ENCODE measurements at places on chromosomes 3 and 15.

GRCh38 chr3:146948186-146948585 is 343.0 kb upstream of the PLSCR5 start:
- no peak for DNase-seq

DNA sequence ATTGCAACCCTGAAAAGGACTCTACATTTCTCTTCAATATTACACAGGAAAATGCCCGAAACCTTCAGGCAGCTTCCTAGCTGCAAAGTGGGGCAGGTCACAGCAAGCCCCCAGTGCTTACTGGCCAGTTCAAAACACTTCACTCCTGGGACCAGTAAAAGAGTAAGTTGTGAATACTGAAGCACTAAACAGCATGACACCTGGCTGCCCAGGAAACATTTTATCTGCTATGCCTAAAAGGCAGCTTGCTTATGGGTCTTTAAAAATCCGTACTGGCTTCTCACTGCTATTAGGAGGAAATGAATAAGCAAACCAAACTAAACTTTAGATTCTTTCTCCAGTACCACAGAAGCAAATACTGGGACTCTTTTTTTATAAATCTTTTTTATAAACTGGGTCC is 457.9 kb upstream of the ALCAM start:
- DNase-seq, result no peak

GRCh38 chr15:94230431-94230882 is 904 bp upstream of the MCTP2 start:
- peak; percentile 38 for DNase-seq

GRCh38 chr3:174409086-174409743 is 449.9 kb upstream of the NAALADL2 start:
- DNase-seq, result no peak

DNA sequence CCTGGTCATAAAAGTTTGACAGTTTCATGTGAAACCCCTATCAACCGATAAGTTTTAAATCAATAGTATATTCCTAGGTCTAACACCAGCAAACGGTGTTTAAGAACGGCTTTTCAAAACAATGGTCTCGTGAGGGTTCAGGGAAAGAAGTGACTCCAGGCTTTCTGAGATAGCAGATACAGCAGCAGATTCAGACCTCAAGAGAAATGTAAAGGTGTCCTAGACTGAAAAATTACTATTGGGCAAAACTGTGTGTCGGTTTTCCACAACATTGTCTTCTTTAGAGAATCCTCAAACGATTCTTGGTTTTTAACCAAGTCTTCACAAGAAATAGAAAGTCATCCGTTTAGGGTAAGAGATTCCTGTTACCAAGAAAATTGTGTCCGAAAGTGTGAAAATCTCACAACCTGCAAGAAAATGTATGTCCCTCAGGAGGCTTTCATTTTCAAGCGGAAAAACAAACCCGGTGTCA is 1.2 kb downstream of the SETD2 start:
- DNase-seq, result peak; percentile 13

GRCh38 chr15:71011503-71012155 is 103.6 kb upstream of the THSD4 start:
- peak; percentile 62 for DNase-seq

GRCh38 chr3:12822725-12823373 is 18.5 kb downstream of the RPL32 start:
- peak; percentile 45 for DNase-seq

- no peak for DNase-seq
These were observed 138.4 kb downstream of the ATG7 start for GRCh38 chr3:11410564-11410963.

GRCh38 chr3:137610723-137611122 is 153.4 kb upstream of the SOX14 start:
- DNase-seq, result no peak

GRCh38 chr15:50425219-50425618 is 1.0 kb downstream of the USP8 start:
- DNase-seq, result no peak

- no peak for DNase-seq
These were observed 116.9 kb downstream of the DCLK3 start for GRCh38 chr3:36647423-36647853.

DNA sequence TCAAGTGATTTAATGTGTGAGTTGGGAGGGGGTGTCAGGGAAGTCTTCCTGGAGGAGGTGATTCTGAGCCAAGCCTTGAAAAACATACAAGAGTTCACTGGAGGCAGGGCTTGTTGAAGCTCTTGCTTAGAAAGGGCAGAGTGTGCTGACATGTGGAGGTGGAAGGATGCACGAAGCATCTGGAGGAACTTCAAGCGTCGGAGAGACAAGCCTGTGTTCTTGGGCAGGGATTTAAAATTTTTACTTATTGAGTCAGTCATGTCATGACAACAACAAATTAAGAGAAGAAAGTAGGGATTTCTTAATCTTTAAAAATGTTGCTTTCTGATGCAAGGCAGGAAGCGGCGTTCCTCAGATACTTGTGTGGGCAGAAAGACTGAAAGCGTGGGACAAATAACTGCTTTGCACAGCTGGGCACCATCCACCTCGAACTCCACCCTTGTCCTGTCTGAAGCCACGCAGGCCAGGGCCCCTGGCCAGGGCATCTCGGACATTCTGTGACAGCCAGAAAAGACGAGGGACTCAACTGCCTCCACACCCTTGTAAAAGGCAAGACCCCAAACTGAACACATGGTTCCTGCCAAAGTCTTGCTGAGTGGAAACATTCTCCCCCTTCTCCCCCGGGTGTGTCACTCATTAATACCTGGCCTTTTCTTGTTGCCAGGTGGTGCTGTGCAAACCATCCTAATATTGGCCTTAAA is 6.9 kb upstream of the IL16 start:
- DNase-seq, result peak; percentile 94

GRCh38 chr15:52144656-52145178 is 32.1 kb upstream of the BCL2L10 start:
- DNase-seq, result peak; percentile 81

- peak; percentile 74 for DNase-seq
These were observed 122.4 kb downstream of the RAP2B start for GRCh38 chr3:153284282-153284938.

GRCh38 chr3:196629228-196629627 is 10.3 kb upstream of the NRROS start:
- DNase-seq, result no peak

- no peak for DNase-seq
These were observed 84.0 kb downstream of the CGNL1 start for GRCh38 chr15:57460208-57460816.

GRCh38 chr3:123388811-123389627 is 59.9 kb downstream of the ADCY5 start:
- DNase-seq, result no peak

DNA sequence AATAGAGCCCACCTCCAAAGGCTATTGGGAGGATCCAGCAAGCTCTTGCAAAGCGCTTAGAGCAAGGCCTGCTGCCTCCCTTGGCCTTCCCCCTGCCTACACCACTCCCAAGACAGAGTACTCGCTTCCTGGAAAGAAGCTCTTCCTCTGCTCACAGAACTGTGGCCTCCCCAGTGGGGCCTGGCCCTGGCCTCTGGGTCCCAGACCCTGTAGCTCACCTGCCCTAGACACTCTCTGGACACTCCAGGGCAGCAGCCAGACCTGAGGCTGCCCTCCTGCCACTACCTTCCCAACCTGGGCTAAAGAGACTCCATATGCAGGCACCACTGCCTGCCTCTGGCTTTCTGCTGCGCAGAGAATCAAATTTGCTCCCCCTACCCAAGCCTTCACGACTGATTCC is 49.9 kb downstream of the GRIP2 start:
- no peak for DNase-seq

- no peak for DNase-seq
These were observed 192.1 kb downstream of the CBLB start for GRCh38 chr3:105676621-105677300.

- DNase-seq, result no peak
These were observed 251.2 kb upstream of the RORA start for GRCh38 chr15:61480295-61480694.

DNA sequence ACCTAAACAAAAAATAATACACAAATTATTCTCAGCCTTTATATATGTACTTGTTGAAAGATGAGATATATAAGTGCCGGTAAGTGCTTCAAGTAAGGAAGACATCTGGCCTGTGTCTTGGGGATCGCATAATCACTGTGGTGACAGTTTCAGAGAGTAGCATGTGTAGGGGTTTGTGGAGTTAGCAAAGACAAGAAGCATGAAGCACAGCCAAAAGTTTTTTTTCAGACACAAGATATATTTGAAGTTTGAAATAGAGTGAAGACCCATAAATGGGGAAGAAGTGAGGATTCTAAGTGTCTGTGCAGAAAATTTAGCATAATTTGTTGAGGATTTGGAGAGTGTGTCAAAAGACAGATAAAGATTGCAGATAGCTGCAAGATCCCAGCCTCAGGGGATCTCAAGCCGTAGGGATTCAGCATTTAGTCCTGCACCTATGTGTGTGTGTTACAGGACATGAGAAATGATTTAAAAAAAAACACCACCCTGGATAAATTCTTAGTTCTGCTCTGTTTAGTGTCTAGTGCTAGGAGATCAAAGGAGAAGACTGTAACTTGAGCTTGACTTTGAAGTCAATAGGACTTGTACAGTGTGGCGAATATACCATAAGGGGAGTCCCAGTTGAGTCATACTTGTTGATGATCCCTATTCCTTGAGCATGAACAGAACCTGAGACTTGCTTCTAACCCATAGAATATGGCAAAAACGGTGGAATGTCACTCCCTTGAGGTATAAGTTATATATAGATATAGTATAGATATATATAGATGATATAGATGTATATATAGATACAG is 123.9 kb upstream of the GRM7 start:
- DNase-seq, result no peak

DNA sequence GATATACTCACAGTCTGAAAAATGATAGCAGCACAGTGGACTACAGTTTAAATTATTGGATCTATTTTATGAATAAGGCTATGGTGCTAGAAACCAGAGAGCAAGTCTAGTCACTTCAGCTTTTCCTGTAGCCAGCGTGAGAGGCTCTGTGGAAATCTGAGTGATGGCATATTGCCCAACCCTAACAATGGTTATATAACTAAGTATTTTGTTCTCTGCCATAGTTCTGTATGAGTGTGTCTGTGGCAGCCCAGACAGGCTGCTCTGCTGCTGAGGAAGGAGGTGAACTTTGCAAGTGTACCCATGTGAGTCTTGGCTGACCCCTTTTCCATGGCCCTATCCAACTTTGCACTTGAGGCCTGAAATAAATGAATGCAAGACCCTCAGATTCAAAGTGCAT is 105.7 kb downstream of the LRTM1 start:
- DNase-seq, result peak; percentile 66

GRCh38 chr3:33848624-33849347 is 50.4 kb downstream of the PDCD6IP start:
- DNase-seq, result no peak

DNA sequence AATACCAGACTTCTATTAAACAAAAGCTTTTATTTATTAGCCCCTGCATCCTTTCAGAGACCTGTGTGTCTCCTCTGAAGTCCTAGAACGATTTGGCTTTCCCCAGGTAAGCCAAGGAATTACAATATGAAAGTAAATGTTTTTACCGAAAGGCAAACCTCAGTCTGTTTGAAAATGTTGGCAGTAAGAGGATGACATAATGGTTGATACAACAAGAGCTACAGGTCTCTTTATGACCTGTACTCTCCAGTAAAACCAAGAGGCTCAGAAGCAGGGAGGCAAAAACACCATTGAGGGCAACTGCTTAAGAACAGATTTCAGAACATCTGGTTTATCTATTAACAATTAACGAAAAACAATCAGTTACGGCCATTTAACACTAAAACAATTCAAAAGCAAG is 107.8 kb downstream of the ADAM10 start:
- no peak for DNase-seq

GRCh38 chr3:157305392-157305791 is 131.3 kb upstream of the PTX3 start:
- no peak for DNase-seq

DNA sequence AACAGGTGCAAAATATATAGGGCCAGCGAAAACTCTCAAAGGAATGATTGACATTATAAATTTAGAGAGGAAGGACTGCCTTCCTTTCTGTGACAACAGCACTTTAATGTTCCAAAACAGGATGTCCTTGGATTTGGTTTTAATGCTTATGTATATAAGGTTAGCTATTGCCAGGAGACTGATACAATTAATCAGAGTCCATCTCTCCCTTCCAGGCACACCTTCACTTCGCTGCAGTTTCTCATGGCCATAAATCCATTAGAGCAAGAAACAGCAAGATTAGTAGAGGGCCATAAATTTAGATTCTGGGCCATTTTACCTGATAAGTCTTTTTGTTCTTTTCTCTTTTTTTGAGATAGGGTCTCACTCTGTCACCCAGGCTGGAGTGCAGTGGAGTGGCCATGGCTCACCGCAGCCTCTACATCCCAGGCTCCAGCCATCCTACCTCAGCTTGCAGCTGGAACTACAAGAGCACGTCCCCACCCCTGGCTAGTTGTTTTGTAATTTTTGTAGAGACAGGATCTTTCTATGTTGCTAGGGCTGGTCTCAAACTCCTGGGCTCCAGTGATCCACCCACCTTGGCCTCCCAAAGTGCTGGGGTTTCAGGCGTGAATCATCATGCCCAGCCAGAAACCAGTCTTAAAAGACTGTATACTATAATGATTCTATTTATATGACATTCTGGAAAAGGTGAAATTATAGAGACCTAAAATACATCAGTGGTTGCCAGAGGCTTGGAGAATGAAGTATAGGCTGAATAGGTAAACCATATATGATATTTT is 15.7 kb upstream of the TFRC start:
- DNase-seq, result no peak

All from RPMI7951 (cell line).